ENCODE measurements at places on chromosomes 7 and 10.

DNA sequence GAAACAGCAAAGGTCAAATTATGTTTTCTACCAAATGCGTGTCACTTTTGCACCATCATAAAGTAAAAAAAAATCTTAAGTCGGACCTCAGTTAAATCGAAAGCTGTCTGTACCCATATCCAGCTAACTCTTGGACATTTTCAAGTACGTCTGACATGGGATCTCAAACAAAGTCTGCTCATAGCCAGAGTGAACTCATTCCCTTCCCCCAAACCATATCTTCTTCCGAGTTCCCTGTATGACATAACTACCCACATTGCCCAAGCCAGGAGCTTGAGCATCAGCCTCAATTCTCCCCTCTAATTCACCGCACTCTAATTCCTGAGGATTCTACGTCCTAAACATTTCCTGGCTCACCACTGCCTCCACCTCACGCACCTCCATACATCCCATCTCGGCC, 44.8 kb upstream of the TARP start:
- no peak for DNase-seq

DNA sequence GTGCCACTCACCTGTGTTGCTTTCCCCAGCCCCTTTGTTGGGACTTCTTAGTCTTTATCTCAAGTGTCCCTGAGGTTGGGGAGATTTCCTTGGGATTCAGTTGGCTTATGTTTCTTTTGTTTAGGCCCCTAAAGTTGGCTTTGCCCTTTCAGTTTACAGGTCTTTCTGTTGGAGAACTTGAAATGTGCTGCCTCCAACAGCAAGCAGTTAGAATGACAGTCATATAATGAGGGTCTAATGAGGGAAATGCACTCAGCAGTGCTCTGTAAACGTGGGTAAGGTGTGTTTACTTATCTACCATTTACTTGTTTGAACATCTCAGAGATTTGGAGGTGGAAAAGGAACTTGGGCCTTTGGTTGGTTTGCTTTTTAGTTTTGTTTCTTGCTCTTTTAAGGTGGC, 191.4 kb upstream of the STK17A start:
- DNase-seq = no peak

DNA sequence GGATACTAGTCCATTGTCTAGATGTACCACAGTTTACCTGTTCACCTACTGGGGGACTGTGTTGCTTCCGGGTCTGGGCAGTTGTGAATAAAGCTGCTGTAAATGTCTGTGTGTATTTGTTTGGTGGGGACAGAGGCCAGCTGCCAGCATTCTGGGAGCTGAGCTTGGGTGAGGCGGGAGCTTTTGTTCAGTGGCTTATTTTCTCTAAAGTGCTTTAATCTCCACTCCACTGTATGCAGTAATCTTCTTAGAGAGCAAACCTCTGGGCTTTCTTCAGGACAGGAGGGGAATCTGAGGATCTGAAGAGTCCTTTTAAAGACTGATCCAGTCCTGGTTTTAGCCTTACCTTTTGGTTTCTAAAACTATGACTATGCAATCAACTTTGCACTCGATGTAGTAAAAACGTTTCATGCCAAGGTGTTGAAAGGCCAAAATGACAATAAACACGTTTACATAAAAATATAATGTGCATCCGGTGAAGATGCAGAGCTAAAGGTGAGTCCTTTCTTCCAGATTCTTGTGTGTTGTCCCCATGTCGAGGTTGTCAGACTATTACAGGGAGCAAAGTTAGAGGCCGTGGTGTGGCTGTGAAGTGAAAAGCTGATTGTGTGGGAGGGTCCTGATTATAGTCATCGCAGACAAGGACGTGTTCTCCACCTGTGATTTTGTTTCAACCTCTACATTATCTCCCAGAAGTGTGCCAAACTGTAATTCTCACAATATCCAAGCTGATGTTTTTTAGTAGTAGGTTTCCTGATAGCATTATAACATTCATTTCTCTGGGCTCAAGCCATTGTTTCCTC, 279.8 kb downstream of the CAMK1D start:
- no peak for DNase-seq

- DNase-seq = no peak
These were observed 446.3 kb downstream of the TCERG1L start for GRCh38 chr10:130864961-130865818.

DNA sequence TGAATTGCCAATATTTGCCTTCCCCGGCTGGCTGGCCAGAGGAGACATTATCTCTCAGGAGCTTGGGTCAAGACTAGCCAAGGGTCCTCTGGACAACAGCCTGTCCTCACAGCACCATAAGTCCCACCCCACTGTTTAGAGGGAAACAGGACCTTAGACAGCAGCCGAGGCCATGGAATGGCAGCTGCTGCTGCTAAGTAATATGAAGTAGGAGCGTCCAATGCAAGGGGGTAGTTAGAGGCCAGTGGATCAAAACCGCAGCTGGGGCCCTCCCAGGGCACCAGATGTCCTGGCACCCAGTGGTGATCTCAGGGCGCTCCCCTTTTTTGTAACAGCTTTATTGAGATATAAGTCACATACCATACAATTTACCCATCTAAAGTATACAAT, 12.9 kb upstream of the KCP start:
- DNase-seq = no peak

GRCh38 chr7:108292541-108292940, 162.4 kb upstream of the LAMB4 start:
- no peak for DNase-seq

GRCh38 chr7:143882604-143883078, 19.3 kb downstream of the TCAF1 start:
- DNase-seq = no peak

GRCh38 chr7:115805458-115805857, 225.1 kb downstream of the TFEC start:
- no peak for DNase-seq

DNA sequence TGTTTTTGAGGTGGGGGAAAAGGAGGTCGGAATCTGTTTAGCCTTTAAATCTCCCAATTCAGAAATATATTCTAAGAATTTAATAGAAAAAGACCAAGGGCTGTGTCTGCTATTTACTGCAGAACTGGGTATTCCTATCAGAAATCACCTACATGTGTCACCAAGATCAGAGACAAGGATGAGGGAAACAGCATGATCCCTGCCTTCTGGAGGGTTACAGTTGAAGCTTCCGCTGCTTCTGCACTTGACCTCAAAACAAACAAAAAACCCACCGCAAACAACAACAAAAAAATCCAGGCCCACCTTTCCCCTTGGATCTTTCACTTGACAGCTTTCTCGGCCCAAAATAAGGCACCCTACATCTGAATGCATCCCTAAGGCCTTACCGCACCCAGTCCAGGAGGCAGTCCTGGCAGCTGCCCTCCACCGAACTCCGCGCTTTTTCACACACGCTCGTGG, 750 bp upstream of the CDK14 start:
- no peak for DNase-seq

DNA sequence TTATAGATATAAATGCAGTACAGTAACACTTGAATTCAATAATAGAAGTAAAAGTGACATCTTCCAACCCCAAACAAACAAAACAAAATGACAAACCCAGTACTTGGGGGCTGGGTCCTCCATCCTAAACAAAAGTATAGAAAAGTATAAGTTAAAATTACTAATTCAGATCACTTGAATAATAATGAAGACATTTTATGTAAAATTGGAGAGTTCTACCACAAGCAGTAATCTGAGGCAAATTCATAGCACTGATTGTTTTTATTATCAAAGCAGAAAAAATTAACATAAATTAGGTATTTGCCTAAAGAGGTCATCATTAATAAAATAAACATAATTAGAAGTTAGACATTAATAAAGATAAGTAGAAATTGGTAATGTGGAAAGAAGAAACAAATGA, 81.5 kb downstream of the ITPRID1 start:
- no peak for DNase-seq

- DNase-seq = no peak
These were observed 91.2 kb upstream of the ARID5B start for GRCh38 chr10:61810263-61810662.

GRCh38 chr7:116706668-116707126, 34.7 kb downstream of the MET start:
- peak; percentile 88 for DNase-seq

- no peak for DNase-seq
These were observed 296.9 kb downstream of the TNS3 start for GRCh38 chr7:47284691-47285635.

DNA sequence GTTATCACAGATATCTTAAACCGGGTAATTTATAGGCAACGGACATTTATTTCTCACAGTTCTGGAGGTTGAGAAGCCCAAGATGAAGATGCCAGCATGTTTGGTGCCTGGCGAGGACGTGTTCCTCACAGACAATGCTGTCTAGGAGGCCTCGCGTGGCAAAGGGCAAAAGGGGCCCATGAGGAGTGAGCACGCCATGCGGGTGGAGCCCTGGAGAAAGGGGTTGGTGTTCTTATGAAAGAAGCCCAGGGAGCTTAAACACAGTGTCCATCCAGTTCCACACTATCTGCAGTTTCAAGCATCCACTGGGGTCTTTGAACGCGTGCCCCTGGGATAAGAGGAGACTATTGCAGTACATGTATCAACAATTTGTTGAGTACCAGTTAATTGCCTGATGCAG, 51.4 kb downstream of the CXCL12 start:
- no peak for DNase-seq

- DNase-seq = no peak
These were observed 176.4 kb upstream of the RHEB start for GRCh38 chr7:151695951-151696541.

DNA sequence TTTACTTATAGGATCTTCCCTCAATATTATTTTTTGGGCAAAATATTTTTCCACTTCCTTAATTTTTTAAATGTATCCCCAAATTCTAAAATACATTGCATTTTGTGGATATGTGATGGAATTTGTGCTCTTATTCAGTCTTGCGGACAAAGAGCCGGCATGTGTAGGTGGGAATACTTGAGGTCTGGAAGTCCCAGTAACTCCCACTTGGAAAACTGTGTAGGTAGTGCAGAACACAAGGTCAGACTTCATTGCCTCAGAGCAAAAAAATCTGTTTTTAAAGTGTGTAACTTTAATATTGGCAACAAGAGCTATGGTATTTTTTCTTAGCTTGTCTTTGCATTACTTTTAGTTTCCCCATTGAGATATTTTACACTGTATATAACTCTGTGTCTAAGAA, 68.5 kb upstream of the SEMA3A start:
- no peak for DNase-seq

- DNase-seq = no peak
These were observed 152.0 kb downstream of the SVIL start for GRCh38 chr10:29482591-29483431.

- DNase-seq = no peak
These were observed 21.9 kb upstream of the FRAT2 start for GRCh38 chr10:97356318-97356914.

DNA sequence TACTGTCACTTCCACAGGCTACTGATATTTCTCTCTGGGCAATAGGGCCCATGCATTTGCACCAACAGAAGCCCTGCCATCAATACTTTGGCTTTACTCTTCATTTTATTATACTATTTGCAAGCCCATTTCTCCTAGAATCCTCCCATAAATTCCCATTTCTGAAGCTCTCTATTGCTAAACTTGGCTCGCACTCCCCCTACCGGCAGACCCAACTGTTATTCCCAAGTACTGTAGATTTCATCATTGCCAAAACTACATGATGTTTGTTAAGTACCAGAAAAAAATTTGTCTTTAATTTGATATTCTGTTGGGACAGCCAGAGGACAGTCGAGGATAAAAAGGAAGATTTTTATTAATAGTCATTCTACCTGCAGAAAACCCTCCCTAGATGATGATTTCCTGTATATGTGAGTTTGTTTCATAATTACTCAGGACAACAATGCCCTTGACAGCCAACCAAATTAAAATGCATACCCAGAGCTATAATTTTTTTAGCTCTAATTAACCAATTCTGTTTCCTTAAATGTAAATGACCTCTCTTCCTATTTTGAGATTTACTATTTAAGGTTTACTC, 298.6 kb downstream of the REEP3 start:
- peak; percentile 31 for DNase-seq

DNA sequence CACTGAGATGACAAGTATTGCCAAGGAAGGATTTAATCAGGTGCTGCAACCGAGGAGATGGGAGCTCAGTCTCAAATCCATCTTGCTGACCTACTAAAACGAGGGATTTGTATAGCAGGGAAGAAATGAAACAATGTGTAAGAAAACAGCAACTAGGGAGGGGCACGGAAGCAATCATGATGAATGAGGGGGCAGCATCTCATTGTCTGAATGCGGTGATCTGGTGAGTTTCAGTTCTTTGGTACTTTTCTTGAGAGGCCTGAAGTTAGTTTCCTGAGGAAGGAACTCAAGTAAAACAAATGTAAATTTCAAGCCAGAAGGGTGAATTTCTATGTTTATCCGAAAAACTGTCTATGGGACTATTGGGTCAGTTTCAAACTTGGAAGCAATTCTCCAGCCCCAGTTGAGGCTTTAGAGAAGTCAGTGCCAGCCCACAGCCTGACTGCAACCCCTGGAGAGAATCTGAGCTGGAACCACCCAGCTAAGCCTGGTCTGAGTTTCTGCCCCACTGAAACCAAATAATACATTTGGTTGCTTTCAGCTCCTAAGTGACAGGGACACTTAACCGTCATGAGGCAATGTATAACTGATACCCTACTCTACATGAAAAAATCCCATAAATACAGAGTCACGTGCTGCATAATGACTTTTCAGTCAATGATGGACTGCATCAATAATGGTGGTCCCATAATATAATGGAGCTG, 45.8 kb upstream of the TNS3 start:
- DNase-seq = no peak

GRCh38 chr10:52779541-52780390, 7.2 kb upstream of the MBL2 start:
- peak; percentile 12 for DNase-seq

GRCh38 chr7:147541261-147541660, 1049.3 kb upstream of the C7orf33 start:
- DNase-seq = no peak

GRCh38 chr10:7956508-7956907, 98.0 kb upstream of the GATA3 start:
- DNase-seq = peak; percentile 35

- no peak for DNase-seq
These were observed 25.4 kb downstream of the RPP38 start for GRCh38 chr10:15122477-15123030.

DNA sequence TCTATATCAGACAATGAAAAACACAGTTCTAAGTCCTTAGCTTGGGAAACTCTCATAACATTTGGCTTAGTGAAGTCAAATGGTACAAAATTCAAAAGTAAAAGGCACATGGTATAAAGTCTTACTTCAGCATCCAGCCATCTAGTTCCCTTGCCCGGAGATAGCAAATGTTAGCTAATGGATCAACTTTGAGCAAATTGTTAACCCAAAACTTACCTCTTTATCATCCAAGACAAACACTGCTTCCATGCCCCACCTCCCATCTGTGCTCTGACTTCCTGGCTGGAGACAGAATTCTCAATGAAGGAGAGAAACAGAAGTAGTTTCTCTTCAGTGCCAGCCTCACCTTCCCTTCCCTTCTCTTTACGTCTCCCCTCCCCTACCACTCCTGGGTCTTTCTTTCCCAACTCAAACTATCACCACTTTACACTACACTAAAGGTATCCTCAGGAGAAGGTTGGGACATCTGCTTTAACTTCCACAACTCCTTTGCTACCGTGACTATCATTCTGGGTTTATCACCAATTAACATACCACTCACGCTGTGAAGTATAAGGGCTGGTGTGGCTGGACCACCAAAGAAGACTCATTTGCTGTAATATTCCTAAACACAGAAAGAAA, 21.2 kb upstream of the ZNRF2 start:
- no peak for DNase-seq

Measured in NCI-H226 (cell line).